ENCODE measurements at places on chromosomes 13 and 19.

GRCh38 chr13:32911506-32911905 lies 104.7 kb upstream of the KL start:
- peak; percentile 56 for DNase-seq

DNA sequence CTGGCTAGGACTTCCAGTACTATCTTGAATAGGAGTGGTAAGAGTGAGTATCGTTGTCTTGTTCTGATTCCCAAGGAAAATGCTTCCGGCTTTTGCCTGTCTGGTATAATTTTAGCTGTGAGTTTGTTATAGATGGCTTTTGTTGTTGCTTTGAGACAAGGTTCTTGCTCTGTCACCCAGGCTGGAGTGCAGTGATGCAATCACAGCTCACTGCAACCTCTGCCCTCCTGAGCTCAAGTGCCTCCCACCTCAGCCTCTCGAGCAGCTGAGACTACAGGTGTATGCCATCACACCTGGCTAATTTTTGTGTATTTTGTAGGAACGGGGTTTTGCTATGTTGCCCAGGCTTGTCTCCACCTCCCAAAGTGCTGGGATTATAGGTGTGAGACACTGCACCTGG lies 6.1 kb upstream of the ZNF543 start:
- DNase-seq: no peak

DNA sequence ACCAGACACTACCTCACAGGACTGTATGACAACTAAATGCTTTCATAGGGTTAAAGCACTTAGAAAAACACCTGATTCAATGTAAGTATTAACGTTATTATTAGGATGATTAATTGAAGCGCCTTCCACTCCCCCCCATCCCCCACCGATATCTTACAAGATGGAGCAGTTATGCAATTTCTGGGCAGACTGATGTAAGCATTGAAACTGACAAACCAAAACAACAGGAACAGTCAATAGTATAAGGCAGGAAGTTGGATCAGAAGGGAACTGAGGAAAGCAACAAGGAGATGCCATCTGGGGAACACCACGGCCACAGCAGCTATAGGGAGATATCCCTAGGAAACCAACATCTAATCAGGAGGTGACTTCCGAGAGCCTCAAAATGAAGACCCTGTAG lies 3.8 kb downstream of the LCP1 start:
- DNase-seq: no peak

DNA sequence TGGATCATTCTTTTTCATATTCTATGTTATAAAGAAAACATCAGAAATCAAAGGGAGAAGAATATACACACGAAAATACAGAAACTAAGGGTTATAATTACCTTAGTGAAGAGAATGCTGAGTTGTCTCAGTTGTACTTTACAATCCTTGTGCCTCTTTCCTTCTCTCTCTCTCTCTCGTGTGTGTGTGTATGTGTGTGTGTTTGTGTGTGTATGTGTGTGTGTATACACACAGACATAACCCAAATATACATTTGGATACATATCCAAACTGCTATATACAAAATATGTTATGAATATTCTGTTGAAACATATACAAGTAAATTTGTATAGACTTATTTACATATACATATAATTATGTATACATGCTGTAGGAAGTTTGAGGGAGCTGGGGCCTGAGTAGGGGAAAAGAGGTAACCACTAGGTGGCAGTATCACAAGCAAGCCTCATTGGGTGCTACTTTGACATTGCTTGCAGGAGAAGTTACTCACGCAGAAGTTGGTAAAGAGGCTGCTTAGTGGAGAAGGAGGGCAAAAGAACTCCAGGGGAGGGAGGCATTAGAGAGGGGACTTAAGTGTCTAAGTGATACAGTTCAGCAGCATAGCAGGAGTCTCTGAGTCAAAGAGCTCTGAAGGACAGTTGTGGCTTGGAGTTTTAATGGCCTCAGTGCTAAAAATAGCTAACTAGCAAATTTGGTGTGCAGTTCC lies 465.1 kb upstream of the PCDH20 start:
- DNase-seq: no peak

DNA sequence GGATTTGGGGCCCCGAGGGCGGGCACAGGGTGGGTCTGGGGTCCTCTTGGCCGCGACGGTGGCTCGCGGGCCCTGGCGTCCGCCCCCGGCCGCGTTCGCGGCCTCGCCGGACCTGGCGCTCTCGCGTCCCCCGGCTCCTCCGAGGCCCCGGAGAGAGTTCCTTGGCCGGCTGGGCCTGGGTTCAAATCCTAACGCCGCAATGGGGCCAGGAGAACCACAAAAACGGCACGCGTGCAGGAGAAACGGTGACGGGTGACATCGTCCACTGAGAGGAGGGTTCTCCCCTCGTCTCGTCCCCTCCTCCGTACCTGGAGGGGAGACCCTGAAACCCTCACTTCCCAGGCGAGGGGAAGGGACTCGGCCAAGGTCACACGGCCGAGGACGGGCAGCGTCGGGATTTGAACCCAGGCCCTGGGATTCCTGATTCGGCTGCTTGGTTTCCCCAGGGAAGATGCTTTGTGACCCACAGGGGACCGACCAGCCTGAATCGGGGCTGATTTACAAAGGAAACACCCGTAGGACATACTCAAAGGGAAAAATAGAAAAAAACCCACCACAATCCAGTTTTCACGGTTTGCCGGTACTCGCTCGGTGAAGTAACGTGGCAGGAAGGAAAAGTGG lies 624 bp downstream of the SAFB start:
- DNase-seq: no peak

GRCh38 chr19:35845215-35846037 lies 6.9 kb downstream of the NPHS1 start:
- no peak for DNase-seq

DNA sequence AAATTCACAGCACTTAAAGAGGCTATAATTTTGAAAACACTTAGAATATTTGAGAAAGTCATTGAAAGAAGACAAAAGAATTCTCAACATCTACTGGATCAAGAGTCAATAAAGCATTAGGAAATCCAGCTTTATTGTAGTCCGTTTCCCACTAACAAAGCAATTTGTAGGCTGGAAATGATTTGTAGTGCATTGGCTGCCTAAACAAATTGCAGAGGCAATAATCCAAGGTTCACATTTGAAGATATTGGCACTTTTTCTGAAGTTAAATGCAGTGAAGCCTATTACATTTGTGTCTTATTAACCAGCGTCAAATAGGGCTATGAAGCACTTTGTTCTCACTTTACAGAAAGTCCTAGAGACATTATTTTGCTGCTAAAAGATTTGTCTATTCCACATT lies 848.1 kb upstream of the SLITRK1 start:
- DNase-seq: no peak

GRCh38 chr19:390386-391206 lies 18.4 kb downstream of the C2CD4C start:
- no peak for DNase-seq

- no peak for DNase-seq
These were observed 35.6 kb upstream of the ZNF507 start for GRCh38 chr19:32309711-32310390.

GRCh38 chr13:48976576-48977285 lies 1.0 kb downstream of the FNDC3A start:
- DNase-seq: no peak

DNA sequence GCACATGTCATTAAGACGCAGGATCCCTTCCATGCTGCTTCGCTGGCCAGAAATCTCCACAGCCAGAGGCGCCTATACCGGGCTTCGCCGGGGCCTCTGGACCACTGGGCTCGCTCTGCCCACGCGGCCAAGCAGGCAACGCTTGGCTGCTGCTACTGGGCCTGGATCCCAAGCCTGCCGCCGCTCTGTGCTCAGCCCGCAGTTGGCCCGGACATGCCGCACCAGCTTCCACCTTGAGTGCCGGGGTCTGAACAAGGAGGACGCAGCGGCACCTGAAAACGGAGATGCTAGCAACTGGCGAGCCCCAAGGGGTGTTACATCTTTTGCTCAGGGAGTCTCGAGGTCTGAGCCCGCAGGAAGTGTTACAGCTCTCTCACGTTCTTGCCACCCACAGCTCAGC lies 409.9 kb upstream of the SGCG start:
- no peak for DNase-seq

DNA sequence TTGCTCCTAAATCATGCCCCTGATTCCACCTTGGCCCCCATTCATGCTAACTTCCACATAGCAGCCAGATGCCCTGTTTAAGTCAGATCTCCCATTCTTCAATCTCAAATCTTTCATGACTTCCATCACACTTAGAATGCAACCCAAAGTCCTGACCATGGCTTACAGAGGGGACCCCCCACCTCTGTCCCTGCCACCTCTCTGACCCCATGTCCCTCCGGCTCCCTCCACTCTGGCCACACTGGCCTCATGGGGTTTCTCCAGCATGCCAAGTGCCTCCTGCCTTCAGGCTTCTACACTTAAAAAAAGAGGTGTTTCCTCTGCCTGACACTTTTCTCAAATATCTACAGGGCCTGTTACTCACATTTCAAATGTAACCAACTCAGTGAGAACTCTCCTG lies 93.6 kb downstream of the C13orf42 start:
- DNase-seq: no peak

DNA sequence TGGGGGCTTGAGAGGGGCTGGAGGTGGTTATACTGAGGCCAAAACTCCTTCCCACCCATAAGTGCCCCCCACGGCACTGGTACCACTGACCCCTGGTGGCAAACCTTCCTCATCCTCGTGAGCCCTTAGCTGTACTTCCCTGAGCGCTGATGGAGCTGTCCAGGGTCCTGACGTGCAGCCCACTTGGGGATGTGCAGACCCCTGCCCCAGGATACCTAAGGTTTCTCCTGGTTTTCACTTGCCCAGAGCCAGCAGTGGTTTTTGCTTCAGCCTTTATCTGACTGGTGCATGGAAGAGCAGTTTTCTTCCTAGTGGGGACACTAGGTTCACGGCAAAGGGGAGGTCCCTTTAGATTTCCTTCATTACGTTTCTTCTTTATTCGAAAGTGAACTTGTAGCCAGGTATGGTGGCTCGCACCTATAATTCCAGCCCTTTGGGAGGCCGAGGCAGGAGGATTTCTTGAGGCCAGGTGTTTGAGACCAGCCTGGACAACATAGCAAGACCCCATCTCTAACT lies 28.7 kb upstream of the KCTD15 start:
- DNase-seq: no peak

- no peak for DNase-seq
These were observed 93.3 kb upstream of the ATXN8OS start for GRCh38 chr13:70014337-70014736.

- DNase-seq: no peak
These were observed 946.0 kb downstream of the SLITRK5 start for GRCh38 chr13:88617176-88617575.

DNA sequence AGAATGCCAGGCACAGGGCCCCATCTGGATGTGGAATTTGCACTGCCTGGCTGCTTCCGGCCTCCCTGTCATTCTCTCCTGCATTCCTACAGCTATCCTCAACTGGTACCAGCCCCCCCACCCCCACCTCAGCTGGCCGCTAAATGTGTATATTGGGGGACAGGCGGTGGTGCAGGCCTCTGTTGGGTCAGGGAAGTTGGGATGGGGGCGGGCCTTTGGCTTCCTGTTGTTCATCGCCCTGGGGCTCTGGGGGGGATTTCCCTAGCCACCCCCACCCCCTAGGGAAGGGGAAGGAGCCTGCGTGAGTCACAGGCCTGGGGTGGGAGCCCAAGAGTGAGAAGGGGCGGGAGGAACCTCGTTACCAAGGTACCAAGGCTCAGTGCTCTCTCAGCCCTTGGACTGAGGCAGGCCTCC lies 10.6 kb downstream of the POU2F2 start:
- DNase-seq: peak; percentile 99

DNA sequence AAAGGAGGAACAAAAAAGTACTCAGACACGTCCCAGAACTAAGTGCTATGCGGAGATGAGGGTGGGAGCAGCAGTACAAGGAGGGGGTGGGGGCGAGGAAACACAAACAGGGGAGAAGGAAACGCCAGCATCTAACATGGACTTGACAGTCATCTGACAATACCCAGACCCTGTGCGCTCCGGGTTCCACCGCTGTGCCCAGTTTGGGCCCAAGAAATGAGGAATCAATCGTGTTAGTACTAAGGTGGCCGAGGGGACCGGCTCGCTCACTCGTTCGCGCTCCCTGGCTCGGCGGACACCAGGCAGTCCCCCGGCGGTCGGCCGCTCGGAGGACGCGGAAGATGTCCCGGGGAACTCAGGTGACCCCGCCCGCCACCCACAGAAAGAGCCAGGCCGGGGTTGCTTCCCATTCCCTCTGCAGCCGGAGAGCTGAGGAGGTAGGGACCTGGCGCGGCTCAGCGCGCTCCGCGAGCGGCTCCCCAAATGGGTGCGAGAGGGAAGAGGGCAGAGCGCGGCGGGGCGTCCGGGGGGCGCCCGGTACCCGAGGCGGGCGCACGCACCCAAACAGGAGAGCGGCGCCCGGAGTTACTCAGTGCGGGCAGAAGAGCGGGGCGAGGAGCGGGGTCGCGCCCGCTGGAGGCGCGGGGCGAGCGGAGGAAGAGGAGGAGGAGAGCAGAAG lies 616 bp downstream of the TSHZ3 start:
- DNase-seq: peak; percentile 47

GRCh38 chr19:10074153-10074552 lies 12.0 kb upstream of the SHFL start:
- peak; percentile 40 for DNase-seq

- no peak for DNase-seq
These were observed 29.2 kb downstream of the PHF11 start for GRCh38 chr13:49524740-49525501.

- no peak for DNase-seq
These were observed 34.3 kb downstream of the RCBTB1 start for GRCh38 chr13:49550942-49551644.

- peak; percentile 38 for DNase-seq
These were observed 1.2 kb downstream of the VASP start for GRCh38 chr19:45508417-45508860.

DNA sequence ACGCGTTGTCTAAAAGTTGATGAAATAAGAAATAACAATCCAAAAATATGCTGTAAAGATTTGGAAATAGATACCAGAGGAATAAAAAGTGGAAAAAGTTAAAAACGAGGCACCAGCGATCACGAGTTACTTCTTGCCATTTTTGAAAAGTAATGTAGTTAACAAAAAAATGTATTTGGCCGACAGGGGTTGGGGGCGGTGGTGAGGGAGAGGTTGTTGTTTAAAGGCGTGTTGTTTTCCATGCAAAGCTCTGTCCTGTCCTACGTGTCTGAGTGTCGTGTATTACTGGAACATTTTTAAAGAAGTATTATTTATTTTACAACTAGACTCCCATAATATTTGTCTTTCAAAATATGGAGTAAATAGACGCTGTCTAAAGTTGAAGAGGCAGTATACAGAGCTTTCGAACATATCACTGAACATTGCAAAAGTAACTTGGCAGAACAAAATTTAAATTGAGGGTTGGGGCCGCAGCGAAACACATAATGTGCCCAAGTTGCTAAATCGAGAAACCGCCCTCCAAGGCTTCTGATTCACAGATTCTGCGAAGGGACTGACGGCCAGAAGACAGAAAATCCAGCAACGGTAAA lies 823 bp downstream of the FBXO17 start:
- DNase-seq: no peak
